Lower lobe of right lung (tissue), 2 donors: ENCODE measurements at places on chromosomes 6 and 20. TPM values are rescaled to one million over a fixed set of nuclear protein-coding genes. Genes with fewer than 3 reads are reported as not detected.

Gene CST7
- 11.7 TPM for total RNA-seq

Gene MLIP
- total RNA-seq, result not detected

Gene TRDN
- not detected for total RNA-seq

Gene VIP
- 1.5 TPM for total RNA-seq

Gene SLC17A1
- total RNA-seq, result not detected

Gene POM121L2
- total RNA-seq, result not detected

Gene CYP21A2
- total RNA-seq, result 1.1 TPM

Gene ARFGEF3
- 33.8 TPM for total RNA-seq

Gene RIMS4
- 3.5 TPM for total RNA-seq

Gene LAMA2
- 49.6 TPM for total RNA-seq

Gene SEMG1
- total RNA-seq, result not detected

Gene EDN1
- total RNA-seq, result 61.2 TPM
